ENCODE measurements at places on chromosomes 11 and 22.

DNA sequence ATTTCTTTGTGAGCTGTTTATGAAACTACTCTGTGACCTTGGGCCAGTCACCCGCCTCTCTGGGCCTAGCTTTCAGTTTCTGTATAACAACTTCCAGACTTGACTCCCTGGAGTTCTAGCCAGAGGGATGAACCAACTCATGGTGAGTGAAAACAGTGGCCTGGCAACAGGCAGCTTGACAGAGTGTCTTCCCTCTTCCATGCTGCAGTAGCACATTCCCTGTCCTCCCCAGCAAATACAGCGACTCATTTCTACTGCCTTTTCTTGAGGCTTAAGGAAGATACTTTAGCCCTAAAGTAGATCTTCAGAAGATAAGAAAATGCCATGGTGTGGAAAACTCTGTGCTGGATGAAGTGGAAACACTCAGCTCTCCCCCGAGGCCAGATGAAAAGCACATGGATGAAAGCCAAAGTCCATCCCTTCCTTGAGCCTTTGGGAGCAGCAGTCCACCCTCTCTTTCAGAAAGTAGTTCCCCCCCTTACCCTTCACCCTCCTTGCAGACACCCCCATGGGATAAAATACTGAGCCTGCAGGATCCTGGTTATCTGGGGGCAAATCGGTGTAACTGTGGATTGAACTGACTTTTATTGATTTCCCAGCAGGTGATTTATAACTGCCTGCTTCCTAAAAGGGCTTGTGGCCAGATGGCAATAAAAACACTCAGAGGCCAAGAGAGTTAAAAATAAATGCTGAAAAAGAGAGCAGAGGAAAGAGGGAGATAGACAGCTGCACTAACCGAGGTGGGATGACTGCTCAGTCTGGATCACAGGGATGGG is 24.1 kb downstream of the IRAG1 start:
- no peak for DNase-seq

DNA sequence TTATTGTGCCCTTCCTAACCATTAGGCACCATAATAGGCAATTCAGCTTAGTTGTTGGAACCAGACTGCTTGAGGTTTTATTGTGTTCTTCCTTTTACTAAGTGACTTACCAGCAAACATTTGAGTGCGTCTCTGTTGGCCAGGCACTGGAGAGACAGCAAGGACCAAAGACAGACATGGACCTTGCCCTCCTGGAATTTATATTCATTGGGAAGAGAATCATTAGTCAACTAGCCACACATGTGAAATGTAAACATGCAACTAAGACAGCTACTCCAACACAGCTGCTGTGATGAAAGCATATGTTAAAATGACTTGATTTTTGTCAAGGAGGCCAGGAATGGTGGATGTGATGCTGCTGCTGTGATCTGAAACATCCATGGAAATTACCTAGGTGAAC is 106.4 kb downstream of the TRAF6 start:
- no peak for DNase-seq

DNA sequence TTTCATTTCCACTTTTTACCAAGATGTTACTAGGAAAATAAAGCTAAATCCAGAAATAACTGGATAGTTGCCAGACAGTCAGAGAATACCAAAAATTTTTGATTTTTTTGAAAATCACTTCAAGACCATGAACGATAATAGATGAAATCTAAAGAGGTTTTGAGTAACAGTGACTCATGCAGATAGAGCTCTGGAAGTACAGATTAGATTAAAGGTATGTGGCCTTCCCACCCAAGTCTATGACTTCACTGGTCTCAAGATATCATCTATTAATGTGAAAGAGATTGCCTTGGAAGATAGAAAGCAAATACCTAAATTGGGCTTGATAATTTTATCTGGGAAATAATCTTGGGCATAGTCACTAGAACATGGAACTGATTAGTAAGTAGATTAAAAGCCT is 415.9 kb downstream of the METTL15 start:
- no peak for DNase-seq

DNA sequence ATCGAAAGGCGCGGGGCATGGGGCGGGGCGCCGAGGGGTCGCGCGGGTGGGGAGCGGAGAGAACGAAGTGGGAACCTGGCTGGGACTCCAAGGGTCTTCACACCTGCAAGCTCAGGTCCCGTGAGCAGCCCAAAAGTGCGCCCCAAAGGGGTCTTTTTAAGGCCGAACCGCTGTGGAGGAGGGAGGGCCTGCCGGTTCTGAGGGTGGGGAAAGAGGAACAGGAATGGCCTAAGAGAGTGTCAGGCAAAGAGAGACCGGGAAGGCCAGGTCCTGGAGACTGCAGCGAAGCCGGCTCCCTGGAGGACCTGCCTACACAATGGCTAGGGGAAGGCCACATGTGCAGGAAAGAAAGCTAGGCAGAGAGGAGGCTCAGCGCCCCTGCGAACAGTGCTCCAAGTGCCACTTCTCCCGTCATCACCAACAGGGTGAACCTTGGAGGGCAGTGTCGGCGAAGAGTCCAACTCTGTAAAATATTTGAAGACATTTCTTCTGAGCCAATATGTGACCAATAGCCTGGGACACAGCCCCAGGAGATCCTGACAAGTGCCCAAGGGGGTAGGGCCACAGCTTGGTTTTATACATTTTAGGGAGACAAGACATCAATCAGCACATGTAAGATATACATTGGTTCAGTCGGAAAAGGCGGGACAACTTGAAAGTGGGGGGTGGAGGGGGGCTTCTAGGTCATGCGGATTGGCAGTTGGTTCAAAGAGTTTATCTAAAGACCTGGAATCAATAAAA is 710 bp upstream of the DGCR2 start:
- no peak for DNase-seq

GRCh38 chr11:30159546-30159945 is 71.3 kb upstream of the FSHB start:
- DNase-seq = no peak

DNA sequence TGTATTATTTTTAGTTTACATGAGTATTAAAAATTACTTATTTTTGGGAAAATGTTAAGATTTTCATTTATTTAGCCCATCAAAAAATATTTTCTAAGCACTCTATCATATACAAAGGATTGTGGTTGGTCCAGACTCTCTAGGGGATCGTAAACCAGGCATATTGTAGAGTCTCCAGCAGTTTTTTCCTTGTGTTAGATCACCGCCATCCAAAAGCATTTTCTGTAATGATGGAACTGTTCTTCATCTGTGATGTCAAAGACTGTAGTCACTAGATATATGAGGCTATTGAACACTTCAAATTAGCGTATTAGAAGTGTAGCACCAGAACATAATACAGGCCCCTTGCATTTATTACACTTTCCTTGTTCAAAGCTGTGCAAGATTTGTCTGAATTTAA is 154.9 kb downstream of the SBF2 start:
- DNase-seq = no peak

- DNase-seq = no peak
Observed at GRCh38 chr11:71238941-71239340, 13.4 kb downstream of the SHANK2 start.

GRCh38 chr11:110470716-110471115 is 41.0 kb downstream of the FDX1 start:
- no peak for DNase-seq

GRCh38 chr11:37404231-37404630 is 806.2 kb upstream of the RAG2 start:
- no peak for DNase-seq

GRCh38 chr11:14857621-14858020 is 34.4 kb downstream of the CYP2R1 start:
- no peak for DNase-seq

DNA sequence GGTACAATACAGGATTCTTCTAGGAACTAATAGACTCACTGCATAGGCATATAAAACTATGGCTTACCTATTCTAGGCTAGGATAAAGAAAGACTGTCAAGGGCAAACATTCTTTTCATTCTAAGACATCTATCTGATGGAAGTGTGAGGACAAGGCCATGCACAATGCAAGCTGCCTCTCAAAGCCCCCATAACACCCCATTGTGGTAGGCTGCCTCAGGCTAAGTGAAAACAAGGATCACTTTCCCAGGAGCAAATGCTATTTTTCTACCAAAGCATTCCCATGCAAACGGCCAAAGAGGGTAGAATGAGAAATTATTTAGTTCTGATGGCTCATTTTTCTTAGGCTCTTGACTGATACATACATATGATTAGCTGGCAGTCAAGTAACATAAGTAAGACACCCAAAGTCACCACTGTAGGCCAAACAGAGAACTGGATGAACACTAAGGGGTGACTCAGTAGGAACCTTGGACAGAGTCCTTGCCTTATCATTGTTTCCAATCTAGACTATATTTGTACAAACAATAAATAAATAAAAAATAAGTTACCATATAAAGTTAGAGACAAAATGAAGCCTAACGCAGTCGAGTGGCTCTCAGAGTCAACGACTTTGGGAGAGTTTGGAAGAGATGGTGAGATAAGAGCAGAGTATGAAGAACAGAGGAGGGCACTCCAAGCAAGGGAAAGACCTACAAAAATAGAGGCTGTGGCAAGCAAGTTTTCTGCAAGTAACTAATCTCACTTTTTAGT is 303.6 kb downstream of the SBF2 start:
- DNase-seq = no peak

DNA sequence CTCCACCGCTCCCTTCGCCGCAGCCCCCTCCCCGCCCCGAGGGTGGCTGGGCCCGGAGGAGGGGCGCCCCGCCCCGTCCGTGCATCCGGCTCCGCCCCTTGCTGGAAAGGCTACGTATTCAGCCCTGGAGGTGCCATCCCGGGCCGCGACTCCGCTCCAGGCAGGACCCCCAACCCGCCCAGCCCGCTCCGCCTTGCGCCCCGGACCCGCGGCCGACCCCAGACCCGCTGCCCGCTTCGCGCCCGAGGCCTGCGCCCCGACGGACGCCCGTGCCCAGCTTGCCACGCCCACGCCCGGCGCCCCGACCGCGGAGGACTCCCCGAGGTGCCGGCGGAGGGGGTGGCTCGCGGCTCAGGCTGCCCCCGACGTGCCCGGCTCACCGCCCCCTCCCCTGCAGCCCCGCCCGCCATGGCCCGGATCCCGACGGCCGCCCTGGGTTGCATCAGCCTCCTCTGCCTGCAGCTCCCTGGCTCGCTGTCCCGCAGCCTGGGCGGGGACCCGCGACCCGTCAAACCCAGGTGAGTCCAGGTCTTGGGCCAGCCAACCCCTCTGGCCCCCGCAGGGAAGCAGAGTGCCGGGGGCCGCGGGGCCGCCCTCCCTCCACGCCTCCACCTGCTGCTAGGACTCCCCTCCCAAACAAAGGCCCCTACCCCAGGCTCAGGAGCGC is at the start of gene ADM2:
Gene ADM2 (plus strand): TSS at position 104 of the 667 bp plus-strand sequence. CDS start 305 bp downstream, at position 409.
- DNase-seq = peak; percentile 57

GRCh38 chr22:41478891-41479521 is 10.1 kb downstream of the ACO2 start:
- no peak for DNase-seq

GRCh38 chr11:27837895-27838563 is 137.8 kb upstream of the BDNF start:
- DNase-seq = no peak

DNA sequence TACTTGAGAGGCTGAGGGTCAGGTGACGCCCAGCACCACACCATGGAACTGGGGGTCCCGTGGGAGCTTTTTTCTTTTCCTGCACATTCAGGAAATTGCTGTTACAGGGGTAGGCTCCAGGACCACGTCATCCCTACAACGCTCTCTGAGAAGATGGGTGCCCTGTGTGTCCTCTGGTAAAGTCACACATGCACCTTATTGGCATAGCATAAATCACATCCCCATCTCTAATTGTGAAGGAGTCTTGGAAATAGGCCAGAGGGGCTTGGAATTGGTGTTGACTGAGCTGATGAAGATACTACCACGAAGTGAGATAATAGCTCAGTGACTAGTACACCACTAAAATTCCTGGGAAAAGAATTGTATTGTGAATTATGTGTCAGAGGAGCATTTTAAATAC is 57.6 kb downstream of the TNRC6B start:
- no peak for DNase-seq

- DNase-seq = no peak
Observed at GRCh38 chr11:96290631-96291030, 52.4 kb downstream of the MAML2 start.

- DNase-seq = no peak
Observed at GRCh38 chr22:16968218-16968595, 39.8 kb downstream of the GAB4 start.

DNA sequence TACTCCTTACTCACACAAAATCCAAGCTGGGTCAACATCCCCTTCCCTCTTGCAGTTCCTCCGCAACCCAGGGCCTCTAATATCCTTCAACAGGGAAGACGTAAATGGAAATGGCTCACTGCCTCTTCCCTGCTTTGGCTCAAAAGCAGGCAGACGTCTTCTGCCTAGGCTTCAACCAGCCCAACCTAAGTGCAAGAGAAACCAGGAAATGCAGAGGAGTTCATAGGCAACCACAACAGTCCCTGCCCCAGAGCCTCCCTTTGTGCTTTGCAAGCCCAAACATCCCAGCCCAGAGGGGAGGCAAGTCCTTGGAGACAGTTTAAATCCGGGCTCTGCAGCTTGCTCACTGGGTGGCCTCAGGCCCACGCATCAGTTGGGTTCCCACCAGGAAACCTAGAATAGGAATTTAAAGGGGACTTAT is 33.3 kb downstream of the CD6 start:
- no peak for DNase-seq

DNA sequence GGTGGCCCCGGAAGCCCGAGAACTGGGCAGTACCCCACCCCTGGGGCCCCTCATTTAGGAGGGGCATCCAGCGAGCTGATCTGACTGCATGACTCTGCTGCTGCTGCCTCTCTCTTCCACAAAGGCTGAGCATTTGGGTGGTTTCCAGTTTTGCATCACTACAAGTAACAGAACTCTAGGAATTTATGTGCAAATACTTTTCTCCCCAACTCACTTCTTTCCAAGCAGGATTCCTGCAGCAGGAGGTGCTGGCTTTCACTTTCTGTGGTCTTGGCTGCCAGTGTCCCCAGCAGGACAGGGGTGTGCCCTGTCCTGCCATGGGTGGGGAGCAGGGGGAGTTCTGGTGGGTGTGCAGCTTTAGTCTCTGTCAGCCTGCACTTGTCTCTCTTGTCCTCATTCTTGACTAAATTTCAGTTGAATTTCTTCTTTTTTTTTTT is 21.2 kb downstream of the UPB1 start:
- no peak for DNase-seq

GRCh38 chr22:31652088-31652487 is 9.9 kb downstream of the PISD start:
- no peak for DNase-seq

DNA sequence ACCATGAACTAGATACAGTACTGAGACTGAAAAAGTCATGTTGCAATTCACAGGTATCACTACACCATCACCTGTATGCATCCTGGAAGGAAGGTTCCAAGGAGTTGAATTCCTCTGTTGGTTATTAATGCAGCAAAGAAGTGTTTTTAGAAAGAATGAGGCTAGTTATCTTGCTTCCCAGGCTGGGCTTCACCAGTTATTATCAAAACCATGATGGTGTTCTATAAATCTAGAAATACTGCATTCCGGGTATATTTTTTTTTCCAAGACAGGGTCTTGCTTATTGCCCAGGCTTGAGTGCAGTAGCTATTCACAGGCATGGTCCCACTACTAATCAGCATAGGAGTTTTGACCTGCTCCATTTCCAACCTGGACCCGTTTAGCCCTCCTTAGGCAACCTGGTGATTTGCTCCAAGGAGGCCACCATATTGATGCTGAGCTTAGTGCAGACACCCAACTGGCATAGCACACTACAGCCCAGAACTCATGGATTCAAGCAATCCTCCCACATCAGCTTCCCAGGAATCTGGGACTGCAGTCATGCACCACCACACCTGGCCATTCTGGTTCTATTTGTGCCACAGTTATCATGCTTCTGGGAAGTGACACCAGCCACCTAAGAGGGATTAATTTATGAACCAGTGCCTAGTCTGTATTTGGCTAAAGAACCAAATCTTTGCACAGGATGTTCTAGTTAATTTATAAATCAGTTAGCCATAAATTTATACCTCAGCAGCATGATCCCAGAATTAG is 1.6 kb upstream of the MPEG1 start:
- no peak for DNase-seq

GRCh38 chr22:38966942-38967341 is 9.5 kb downstream of the APOBEC3A start:
- no peak for DNase-seq
